NB4 (cell line): ENCODE measurements at places on chromosomes 11 and 22.

- DNase-seq, result no peak
Observed at GRCh38 chr11:57764972-57765371, 3.4 kb downstream of the CTNND1 start.

- no peak for DNase-seq
Observed at GRCh38 chr11:44324749-44325525, 15.0 kb upstream of the ALX4 start.

GRCh38 chr22:47376322-47376700 is 613.9 kb downstream of the TBC1D22A start:
- DNase-seq, result no peak

GRCh38 chr22:50320671-50321325 is 6.0 kb downstream of the DENND6B start:
- DNase-seq, result no peak

GRCh38 chr11:95293116-95293515 is 62.1 kb upstream of the SESN3 start:
- no peak for DNase-seq

GRCh38 chr11:8235925-8236324 is 27.8 kb downstream of the LMO1 start:
- DNase-seq, result no peak

DNA sequence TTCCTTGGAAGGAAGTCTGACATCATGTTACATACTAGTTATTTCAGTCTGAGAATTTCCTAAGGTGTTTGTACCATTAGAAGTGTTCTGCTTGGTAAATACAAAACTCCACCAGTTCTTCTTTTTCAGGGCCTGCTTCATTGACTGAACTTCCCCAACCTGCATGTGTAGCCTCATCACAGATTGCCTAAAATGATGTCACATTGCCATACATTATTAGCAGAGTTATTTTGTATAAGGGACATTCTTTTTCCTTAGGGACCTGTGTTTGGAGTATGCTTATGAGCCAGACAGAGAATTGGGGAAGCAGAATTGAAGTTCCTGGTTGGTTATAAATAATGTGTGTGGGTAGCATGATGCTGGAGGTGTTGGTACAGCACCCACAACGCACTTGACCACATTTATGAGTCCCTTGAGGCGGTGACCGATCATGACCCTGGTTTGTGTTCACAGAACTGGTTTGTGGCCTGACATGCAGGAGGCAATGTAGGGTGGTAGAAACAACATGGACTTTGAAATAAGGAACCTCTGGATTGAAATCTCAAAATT is 16.4 kb upstream of the MMP7 start:
- peak; percentile 98 for DNase-seq

DNA sequence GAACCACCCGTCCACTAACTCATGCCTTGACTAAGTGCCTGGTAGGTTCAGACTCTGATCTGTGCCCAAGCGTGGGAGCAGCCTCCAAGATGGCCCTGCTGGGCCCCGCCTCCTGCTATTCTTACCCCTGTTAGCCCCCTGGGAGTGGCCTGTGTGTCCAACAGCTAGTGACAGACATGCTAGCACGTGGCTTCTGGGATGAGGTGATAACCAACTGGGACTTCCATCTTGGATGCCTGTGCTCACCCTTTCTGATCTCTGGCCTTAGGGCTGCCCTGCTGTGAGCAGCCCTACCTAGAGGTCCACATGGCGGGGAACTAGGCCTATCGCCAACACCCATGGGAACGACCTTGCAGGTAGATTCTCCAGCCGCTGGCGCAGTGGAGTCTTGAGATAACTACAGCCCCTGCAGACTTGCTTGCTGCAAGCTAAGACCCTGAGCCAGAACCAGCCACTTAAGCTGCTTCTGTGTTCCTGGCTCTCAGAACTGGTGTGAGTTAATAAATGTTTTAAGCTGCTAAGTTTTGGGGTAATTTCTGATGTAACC is 2.7 kb downstream of the MRPL21 start:
- DNase-seq, result no peak

DNA sequence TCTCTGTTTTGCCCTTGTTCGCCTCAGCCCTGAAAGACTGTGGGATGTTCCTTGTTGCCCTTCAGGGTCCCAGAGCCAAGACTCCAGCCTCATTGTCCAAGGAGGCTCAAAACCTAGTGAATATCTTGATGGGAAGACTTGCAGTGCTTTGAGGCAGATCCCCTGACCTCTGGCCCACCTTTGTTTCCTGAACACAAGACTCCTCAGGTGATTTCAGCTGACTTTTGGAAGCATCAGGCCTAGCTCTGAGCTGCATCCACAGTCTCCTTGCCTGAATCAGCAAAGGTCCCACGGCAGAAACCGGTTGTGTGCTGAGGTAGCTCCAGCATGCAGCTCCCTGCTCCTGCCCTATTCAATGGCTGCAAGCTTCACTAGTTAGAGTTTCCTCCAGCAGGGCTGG is 159.3 kb upstream of the B3GAT1 start:
- no peak for DNase-seq

- DNase-seq, result peak; percentile 66
Observed at GRCh38 chr11:116513894-116514293, 258.9 kb downstream of the BUD13 start.

DNA sequence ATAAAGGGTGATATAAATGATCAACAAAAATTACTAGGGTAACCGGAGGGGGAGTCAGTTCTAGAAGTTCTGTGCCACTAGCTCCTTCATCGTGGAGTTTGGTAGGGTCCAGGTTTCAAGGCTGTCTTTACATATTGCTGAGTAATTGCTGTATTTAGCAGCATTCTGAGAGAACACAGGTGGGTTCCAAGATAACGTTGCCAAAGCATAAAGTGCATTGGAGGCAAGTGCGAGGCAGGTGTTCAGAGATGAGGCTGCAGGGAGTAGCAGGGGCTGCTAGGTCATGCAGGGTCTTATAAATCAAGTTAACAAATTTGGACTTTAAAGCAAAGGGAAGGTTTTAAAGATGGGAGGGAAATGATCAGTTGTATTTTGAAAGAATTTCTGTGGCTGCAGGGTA is 17.8 kb downstream of the SGSM3 start:
- no peak for DNase-seq

GRCh38 chr22:45496451-45496941 is 6.2 kb upstream of the FBLN1 start:
- no peak for DNase-seq

- no peak for DNase-seq
Observed at GRCh38 chr11:31442086-31442485, 67.3 kb downstream of the IMMP1L start.

- peak; percentile 91 for DNase-seq
Observed at GRCh38 chr22:20159076-20159475, 8.2 kb upstream of the CCDC188 start.

GRCh38 chr22:45490836-45491235 is 11.8 kb upstream of the FBLN1 start:
- no peak for DNase-seq

DNA sequence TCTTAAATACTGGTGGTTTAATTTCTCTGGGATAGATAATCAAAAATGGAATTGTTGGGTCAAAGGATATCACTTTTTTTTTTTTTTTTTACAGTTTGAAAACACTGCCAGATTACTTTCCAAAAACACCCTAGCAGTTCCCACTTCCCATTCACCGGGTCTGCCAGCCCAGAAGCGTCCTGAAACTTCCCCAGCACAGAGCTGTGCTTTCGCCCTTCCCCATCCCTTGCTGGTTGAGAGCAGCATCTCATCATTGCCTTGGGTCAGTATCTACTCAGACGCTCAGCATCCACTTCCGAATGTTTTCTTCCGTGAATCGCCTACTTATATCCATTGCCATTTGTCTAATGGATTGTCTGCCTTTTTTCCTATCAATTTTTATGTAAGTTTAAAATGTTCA is 5.5 kb downstream of the CERK start:
- DNase-seq, result no peak

- DNase-seq, result no peak
Observed at GRCh38 chr11:105204636-105205035, 65.1 kb upstream of the CARD18 start.
